ENCODE measurements at places on chromosomes 7 and 10. TPM values are rescaled to one million over a fixed set of nuclear protein-coding genes. Genes with fewer than 3 reads are reported as not detected.

GRCh38 chr7:145478541-145478940 is 638.1 kb upstream of the CNTNAP2 start:
- no peak for DNase-seq

The ADRB1 gene
- polyA plus RNA-seq: 0.49 TPM

The SHH gene
- polyA plus RNA-seq: not detected

DNA sequence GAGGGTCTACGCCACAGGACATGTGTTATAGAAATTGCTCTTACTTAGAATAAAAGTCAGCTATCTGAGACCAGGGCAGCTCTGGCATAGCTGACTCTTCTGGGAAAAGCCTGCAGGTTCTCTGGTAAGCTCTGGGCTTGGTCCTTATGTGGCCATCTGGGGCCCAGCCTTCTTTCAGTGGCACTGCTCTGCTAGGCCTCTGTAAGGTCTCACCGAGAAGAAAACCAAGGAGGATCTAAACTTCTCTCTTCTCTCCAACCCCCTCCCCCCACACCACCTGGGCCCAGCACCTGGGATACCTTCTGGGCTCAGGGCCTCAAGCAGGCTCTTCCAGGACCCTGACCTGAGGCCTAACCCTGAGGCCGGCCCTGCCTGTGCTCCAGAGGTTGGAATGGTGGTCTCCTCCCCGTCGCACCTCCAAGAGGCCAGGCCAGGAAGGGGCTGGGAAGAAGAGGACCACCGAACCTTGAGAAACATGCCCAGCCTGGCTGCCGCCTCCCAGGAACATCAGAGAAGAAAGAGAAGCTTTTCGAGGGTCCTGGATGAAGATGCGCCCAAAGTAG is 323.6 kb downstream of the GFRA1 start:
- no peak for DNase-seq

DNA sequence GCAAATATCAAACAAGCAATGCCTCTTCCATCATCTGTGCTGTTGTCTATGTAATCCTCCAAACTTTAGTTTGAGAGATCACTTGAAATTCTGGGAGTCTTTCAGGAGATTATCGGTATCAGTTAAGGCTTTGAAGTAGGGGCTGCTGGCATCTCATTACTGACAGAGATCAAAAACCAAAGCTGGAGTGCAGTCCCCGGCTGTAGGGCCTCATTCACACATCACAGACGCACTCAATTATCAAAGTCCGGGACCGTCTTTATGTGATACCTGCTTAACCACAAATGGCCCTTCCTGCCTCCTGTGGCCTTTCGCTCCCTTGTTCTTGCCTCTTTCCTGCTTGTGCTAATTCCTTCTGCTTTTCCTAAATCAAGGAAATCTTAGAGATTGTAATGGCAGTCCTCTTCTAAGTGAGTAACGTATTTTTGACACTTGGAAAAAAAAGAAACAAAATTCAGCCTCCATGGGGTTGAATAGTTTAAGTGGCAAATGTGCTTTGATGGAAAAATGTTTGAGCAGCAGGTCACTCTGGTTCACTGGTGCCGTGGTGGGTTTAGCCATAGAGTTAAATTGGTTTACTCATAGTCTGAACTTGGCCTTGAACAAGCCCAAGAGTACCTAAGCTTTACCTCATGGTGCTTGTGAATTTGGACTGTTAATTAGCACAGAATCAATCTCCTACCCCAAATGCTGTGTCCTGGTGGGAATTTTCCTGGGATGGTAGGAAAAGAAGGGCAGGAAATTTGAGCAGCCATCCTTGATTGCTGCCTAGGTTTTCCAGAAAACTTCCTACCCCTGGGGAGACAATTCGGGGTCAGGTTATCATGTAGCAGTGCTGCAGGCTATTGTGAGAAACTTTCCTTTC is 178.9 kb upstream of the LYZL1 start:
- DNase-seq: no peak

The COL26A1 gene
- polyA plus RNA-seq: not detected

DNA sequence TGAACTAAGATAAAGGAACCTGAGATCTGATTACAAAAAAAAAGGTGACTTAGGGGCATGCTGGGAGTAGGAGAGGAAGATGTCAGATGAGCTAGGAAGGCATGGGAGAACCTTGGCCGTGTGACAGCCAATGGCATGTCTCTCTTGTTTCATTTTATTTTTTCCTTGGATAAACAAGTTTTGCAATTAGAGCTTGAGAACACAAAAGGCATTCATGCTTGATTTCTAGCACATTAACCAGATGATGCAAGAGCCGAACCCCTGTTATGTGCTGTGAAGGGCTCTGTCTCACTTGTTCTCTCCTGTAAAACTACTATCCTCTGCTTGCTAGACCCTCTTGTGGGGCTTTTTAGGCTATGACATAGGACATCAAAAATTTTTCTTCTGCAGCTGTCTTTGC is 134.3 kb upstream of the ASAH2 start:
- no peak for DNase-seq

The FAM237B gene
- polyA plus RNA-seq: not detected

The LAMB4 gene
- polyA plus RNA-seq: 0.15 TPM

The LDB3 gene
- polyA plus RNA-seq: not detected

- no peak for DNase-seq
These were observed 1035.1 kb downstream of the CNTNAP2 start for GRCh38 chr7:147151661-147152060.

The TACR2 gene
- 0.22 TPM for polyA plus RNA-seq

DNA sequence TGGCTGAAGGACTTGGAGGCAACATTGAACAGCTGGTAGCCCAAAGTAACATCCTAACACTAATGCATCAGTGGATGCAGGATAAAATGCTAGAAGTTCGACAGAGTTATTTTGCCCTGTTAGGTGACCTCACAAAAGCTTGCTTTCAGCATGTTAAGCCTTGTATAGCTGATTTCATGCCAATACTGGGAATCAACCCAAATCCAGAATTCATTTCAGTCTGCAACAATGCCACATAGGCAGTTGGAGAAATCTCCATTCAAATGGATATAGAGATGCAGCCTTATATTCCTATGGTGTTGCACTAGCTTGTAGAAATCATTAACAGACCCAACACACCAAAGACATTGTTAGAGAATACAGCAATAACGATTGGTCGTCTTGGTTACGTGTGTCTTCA is 62.9 kb downstream of the CCSER2 start:
- no peak for DNase-seq

GRCh38 chr7:74479961-74480829 is 26.5 kb downstream of the GTF2IRD1 start:
- peak; percentile 82 for DNase-seq

The FOXP2 gene
- 0.25 TPM for polyA plus RNA-seq

DNA sequence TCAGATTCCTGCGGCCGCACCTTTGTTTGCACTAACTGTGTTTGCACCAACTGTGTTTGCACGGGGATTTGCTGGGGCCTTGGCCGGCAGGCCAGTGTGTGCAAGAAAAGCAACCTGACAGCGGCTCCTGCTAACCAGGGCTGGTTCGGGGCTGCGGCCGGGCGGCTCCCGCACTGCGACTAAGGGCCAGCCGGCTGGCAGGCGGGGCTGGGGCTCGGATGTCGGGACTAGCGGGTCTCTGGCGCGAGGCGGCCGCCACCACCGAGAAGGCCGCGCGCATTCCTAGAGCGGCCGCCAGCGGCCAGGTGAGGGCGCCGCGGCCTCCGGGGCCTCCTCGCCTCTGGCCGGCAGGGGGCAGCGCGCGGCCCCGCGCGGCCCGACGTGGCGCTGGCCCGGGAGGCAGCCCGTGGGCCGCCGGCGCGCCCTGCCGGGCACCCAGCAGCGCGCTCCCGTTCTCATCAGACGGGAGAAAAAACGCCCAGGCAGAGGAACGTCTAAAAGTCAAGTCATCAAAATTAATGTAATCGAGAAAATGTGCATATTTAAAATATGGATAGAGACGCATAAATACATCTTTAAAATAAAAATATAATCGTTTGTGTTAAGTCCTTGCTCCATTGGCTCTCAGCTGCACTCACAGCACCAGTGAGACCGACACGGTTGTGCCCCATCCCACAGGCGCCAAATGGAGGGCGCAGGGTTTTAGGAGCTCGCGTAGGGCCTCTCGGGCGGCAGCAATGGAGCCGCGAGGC is 38.5 kb downstream of the ZNF777 start:
- peak; percentile 69 for DNase-seq

The GJC3 gene
- polyA plus RNA-seq: 0.28 TPM

GRCh38 chr7:4906682-4907081 is 23.2 kb upstream of the RADIL start:
- DNase-seq: no peak

GRCh38 chr10:60172363-60172990 is 217.2 kb downstream of the ANK3 start:
- DNase-seq: no peak

- peak; percentile 99 for DNase-seq
These were observed at the start of gene DEPP1 for GRCh38 chr10:44978570-44979280. DEPP1 (minus strand) TSS chr10:44978809; CDS start chr10:44978030, 779 bp downstream.

The RBM20 gene
- polyA plus RNA-seq: 0.04 TPM

The KIF11 gene
- polyA plus RNA-seq: 4.7 TPM

DNA sequence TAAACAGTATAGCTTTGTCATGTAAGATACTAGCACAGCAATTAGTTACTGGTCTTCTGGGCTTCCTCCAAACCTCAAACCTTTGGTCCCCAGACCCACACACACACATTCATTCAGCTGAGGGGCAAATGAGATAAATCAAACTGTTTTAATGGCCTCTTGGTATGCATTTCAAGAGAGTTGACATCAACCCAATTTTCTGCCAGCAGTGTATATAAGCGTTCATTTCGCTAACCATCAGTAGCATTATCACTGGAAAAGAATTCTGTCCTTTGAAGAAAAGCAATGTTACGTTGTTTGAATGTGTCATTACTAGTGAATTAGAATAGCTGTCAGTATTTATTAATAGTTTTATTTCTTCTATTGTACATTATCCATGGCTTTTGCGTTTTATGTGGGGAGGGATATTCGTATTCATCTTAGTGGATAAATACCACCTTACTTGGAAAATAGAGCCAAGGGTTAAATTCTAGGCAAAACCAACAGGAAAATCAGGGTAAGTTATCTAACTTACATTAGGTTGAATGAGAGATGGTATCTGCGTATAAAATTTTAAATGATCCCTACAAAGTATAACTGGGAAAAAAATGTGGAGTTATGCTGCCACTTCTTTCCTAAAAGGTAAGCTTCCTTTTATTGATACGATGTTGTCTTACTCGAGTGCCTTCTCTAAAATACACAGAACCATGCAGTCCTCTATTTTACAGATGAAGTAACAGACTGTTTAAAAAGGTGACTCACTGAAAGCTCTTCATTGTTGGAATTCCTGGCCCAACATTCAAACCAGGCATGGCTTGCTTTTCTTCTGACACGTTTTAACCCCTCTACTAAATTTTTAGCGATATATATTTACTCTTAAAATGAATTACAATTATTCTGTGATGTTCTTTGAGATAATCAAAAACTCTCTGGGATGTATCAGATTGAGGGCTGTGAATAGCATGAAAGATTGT is 2.0 kb upstream of the ZMYND11 start:
- peak; percentile 45 for DNase-seq

GRCh38 chr7:95141755-95142154 is 182.6 kb downstream of the PON1 start:
- DNase-seq: no peak

DNA sequence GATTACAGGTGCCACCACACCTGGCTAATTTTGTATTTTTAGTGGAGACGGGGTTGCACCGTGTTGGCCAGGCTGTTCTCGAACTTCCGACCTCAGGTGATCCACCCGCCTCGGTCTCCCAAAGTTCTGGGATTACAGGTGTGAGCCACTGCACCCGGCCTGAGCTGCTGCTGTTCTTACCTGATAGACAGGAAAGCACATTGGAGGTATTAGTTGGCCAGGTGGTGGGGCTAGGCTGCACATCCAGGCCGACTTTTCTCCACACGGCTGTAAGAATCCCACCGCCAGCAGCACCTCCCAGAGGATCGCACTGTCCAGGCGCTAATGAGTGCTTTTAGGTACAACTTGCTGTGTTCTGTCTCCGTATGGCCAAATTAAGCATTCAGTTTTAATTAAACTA is 112.6 kb downstream of the WDR37 start:
- DNase-seq: no peak

The PDE1C gene
- polyA plus RNA-seq: 0.75 TPM

The EPO gene
- polyA plus RNA-seq: not detected

DNA sequence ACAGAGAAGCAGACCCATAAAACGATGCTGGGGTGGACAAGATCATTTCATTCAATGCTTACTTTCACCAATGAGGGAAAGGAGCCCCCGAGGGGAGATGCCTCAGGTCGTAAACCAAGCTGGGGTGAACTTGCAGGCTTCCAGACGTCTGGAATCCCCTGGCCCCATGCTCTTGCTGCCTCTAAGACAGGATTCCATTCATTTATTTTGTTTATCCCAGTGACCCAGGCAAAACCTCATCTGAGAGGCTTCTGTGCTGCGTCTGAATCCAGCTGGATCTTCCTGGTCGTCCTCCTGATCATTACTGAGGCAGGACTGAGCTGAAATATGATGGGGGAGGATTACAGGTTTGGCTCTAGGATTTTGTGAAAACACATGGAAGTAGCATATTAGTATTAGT is 182.9 kb downstream of the MYOF start:
- no peak for DNase-seq

DNA sequence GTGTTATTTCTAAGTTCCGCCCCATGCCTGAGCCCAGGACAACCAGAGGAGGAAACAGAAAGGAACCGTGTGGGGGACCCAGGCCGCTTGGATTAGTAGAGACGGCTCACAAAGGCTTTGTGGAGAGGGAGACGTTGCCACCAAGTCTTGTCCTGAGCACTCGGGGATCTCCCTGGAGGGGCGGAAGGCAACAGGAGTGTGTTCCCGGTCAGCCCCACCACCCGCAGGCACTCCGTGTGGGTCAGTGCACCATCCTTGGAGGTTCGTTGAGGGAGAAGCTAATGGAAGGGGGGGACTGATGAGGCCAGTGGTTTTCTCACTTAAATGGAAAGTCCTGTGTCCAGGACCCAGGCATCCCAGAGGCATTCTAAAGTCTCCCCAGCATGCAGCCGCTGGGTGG is 26.7 kb upstream of the EN2 start:
- DNase-seq: no peak

GRCh38 chr7:107446531-107446930 is 23.3 kb upstream of the GPR22 start:
- no peak for DNase-seq

- DNase-seq: no peak
These were observed 3.0 kb downstream of the GCC1 start for GRCh38 chr7:127582361-127582760.

DNA sequence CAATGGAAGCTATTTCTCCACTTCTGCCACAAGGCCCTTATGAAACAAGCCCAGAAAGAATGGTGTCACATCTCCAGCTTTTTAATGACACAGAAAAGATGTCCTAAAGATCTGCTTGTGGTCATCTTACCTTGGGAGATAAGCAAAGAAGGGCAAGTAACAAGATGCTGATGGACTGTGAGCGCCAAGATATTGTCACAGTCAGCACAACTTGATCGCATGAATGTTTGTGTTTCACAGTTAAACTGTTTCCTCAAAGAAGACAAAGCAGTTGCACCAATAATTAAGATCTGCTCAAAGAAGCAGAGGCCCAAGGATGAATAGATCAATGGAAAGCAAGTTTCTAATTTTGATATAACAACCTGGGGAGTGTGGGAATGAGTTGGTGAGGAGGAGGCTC is 15.9 kb downstream of the ICA1 start:
- no peak for DNase-seq

The TMEM196 gene
- not detected for polyA plus RNA-seq

The IKZF1 gene
- polyA plus RNA-seq: 0.03 TPM

The PLAC9 gene
- polyA plus RNA-seq: 2.0 TPM

- DNase-seq: no peak
These were observed 19.6 kb upstream of the GTPBP4 start for GRCh38 chr10:968546-969199.
